CD8-positive, alpha-beta memory T cell (primary cell): ENCODE measurements at places on chromosomes 5 and 9. TPM values are rescaled to one million over a fixed set of nuclear protein-coding genes. Genes with fewer than 3 reads are reported as not detected.

- H3K4me3 ChIP-seq: no peak overlapping the region
- no peaks in the 10 kb centered on the region for H3K4me1 ChIP-seq
- DNase-seq: no peak
- H3K27ac ChIP-seq: no peak overlapping the region
These were observed 8.0 kb downstream of the PTCD2 start for GRCh38 chr5:72328172-72328571.

DNA sequence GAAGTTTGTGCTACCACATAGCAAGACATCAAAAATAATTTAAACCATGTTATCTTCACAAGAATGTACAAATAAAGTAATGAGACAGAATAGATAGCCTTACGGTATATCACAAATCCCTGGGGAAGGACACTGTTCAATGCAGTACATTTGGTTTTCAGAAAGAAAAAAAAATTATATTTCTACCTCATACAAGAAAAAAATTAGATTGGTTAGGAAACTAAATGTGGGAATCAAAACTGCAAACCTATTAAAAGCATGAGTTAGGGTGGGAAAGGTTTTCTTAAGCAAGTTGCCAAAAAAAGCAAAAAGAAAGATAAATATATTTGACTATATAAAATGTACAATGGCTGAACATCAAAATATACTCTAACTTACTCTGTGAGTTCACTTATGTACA lies 201.9 kb upstream of the NREP start:
- H3K4me3 ChIP-seq: no peak overlapping the region
- H3K27ac ChIP-seq: no peak overlapping the region

DNA sequence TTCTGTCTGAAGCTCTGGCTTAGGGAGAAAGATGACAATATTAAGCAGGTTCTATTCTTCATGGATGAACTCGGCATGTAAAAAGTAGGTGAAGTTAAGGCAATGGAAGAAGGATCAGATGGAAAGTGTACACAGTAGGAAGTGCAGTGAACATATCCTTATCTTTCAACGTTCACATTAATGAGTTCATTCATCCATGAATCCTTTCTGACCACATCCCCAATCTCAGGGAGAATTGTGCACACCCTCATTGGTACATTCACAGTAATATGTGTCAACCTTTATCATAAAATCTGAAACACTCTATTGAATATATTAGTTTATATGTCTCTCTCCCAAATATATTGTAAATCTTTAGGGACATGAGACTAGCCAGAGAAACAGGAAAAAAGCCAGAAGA lies 5.5 kb downstream of the GIN1 start:
- H3K27ac ChIP-seq: no peak overlapping the region
- no peak overlapping the region for H3K4me3 ChIP-seq
- H3K36me3 ChIP-seq: no peaks in the 10 kb centered on the region

DNA sequence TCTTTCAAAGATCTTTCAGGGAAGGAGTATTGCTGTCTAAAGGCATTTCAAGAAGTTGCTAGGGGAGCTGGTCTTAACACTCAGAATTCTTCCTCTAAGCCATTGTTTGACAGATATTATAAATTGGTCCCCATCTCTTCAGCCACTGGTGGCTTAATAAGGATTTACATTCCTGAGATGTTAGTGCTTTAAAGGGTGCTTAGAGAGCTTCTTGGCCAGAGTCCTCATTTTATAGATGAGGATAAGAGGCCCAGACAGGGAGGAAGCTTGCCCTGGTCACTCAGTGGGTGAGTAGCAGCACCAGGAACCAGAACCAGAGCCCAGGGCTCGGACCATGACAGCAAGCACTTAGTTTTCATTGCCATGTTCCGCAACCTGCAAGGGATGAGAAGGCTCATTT lies 53.2 kb downstream of the GALNT10 start:
- H3K36me3 ChIP-seq: no peaks in the 10 kb centered on the region
- DNase-seq: no peak

DNA sequence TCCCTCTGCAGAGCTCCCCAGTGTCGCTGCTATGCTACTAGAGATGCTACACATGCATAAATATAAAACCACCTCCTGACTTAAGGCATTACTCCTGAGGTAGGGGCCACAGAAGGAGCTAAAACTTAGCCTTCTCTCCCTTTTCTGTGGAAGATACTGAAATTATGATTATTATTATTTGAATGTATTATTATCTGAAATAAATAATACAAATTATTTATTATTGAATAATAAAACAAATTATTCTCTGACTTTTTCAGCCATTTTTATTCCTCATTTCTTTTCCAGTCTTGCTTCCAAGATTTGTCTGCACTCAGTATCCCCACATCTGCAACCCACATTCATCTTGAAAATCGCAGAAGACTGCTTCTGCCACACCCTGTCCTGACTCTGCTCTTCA lies 414.9 kb upstream of the ACO1 start:
- no peaks in the 10 kb centered on the region for H3K27me3 ChIP-seq
- DNase-seq: no peak
- H3K27ac ChIP-seq: no peak overlapping the region
- H3K4me1 ChIP-seq: no peaks in the 10 kb centered on the region

- H3K4me3 ChIP-seq: no peak overlapping the region
- no peaks in the 10 kb centered on the region for H3K4me1 ChIP-seq
- DNase-seq: no peak
- no peak overlapping the region for H3K27ac ChIP-seq
- no peaks in the 10 kb centered on the region for H3K27me3 ChIP-seq
- H3K36me3 ChIP-seq: no peaks in the 10 kb centered on the region
These were observed 7.7 kb downstream of the FAM219A start for GRCh38 chr9:34450644-34451043.

DNA sequence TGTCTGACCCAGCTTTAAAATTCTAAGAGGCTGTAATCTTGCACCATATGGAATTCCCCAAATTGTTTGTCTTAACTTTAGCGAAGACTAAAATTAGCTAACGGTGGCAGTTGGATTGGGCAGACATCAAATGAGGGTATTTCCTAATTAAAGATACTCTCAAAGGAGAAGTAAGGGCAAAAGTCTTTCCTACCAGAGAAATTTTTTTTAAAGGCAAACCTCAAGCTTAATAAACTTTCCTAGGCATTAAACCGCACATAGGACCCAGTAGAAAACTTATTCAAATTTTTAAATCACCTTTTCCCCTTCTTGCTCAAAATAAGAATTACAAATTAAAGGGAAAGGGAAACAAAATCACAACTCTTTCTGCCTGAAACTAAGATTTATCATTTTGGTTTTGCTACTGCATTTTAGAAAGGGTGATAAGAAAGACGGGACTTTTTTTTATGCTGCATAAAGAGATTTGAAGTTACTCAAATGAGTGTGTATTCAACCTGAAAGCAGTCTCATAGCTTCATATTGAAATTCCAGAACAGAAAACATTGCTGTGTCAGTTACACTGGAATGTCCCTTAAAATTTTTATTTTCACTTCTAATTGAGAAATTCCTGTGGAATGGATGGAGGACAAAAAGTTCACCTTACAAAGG lies 189.1 kb upstream of the PTGER4 start:
- no peaks in the 10 kb centered on the region for H3K36me3 ChIP-seq
- H3K27ac ChIP-seq: no peak overlapping the region
- no peaks in the 10 kb centered on the region for H3K27me3 ChIP-seq
- H3K4me1 ChIP-seq: peaks cover 9% of the 10 kb centered on the region
- DNase-seq: no peak
- H3K4me3 ChIP-seq: no peak overlapping the region

GRCh38 chr9:34675869-34676268 lies 13.4 kb upstream of the CCL27 start:
- no peaks in the 10 kb centered on the region for H3K36me3 ChIP-seq
- no peak overlapping the region for H3K27ac ChIP-seq
- no peaks in the 10 kb centered on the region for H3K4me1 ChIP-seq
- no peak overlapping the region for H3K4me3 ChIP-seq
- no peaks in the 10 kb centered on the region for H3K27me3 ChIP-seq
- no peak for DNase-seq

- H3K27me3 ChIP-seq: no peaks in the 10 kb centered on the region
- peak overlapping the region; percentile 12 for H3K27ac ChIP-seq
- peak; percentile 75 for DNase-seq
- H3K4me3 ChIP-seq: peak overlapping the region; percentile 47
These were observed 17.6 kb downstream of the TRMO start for GRCh38 chr9:97904725-97905124.

DNA sequence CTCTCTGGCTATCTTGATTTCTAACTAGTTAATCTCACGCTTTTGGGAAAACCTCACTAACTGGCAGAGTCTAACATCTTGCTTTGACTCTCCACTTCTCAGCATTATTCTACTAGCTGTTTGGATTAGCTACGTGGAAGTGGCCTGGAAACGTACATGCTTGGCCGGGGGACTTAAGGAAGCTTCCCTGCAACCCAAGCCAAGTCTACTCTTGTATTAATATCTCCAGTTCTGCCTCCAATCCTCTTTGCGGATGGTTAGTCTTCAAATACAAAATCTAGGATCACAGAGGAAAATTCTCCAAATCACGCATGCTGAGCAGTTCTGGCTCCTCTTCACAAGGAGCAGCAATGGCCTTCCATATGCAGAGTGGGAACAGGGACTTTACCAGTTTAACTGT lies 51.8 kb upstream of the RETREG1 start:
- DNase-seq: no peak
- H3K27ac ChIP-seq: no peak overlapping the region
- no peaks in the 10 kb centered on the region for H3K36me3 ChIP-seq
- peaks cover 11% of the 10 kb centered on the region for H3K4me1 ChIP-seq
- H3K4me3 ChIP-seq: no peak overlapping the region

- H3K4me1 ChIP-seq: no peaks in the 10 kb centered on the region
- no peak overlapping the region for H3K4me3 ChIP-seq
- H3K27ac ChIP-seq: no peak overlapping the region
- H3K27me3 ChIP-seq: no peaks in the 10 kb centered on the region
- H3K36me3 ChIP-seq: no peaks in the 10 kb centered on the region
- DNase-seq: no peak
These were observed 348.2 kb downstream of the ZSWIM6 start for GRCh38 chr5:61680247-61680646.

DNA sequence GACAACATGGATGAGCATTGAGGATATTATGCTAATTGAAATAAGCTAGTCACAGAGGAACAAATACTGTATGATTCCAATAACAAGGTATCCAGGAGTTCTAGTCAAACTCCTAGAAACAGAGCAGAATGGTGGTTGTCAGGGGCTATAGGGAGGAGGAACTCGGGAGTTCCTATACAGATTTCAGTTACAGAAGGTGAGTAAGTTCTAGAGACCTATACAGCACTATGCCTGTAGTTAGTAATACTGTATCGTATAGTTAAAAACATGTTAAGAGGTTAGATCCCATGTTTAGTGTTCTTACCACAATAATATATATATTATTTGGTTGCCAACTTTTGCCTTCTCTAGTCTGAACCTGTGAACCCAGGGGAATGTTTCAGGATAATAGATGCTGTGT lies 7.9 kb upstream of the OXCT1 start:
- H3K27me3 ChIP-seq: no peaks in the 10 kb centered on the region
- no peak overlapping the region for H3K4me3 ChIP-seq
- DNase-seq: no peak
- no peaks in the 10 kb centered on the region for H3K4me1 ChIP-seq
- H3K27ac ChIP-seq: no peak overlapping the region

DNA sequence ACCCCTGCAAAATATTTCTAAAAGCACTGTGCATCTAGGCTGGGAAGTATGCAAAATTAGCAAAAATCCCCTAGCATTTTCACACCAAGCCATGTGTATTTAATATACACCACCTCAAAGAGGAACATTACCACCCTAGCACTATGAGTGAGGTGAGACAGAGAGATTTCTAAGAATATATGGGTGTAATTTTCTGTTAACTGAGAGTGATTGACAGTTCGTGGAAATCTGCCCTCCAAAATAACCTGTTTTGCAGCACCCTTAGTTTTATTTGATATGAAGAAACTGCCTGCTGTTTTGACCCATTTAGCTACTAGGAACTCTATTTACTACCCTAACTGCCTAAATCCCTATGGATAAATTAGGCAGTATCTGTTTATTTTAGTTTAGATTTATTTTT lies 64.2 kb upstream of the CDKN2B start:
- no peak for DNase-seq
- no peaks in the 10 kb centered on the region for H3K36me3 ChIP-seq
- no peak overlapping the region for H3K4me3 ChIP-seq
- peaks cover 44% of the 10 kb centered on the region for H3K4me1 ChIP-seq
- no peaks in the 10 kb centered on the region for H3K27me3 ChIP-seq
- H3K27ac ChIP-seq: no peak overlapping the region

GRCh38 chr5:135578685-135579341 lies at the start of gene CXCL14:
TSS of gene CXCL14 (minus strand) at chr5:135578991. CDS start at chr5:135578778, 213 bp downstream.
- H3K36me3 ChIP-seq: no peaks in the 10 kb centered on the region
- no peak for DNase-seq
- H3K4me1 ChIP-seq: no peaks in the 10 kb centered on the region
- no peak within 1 kb of the TSS for H3K27ac ChIP-seq
- no peaks in the 10 kb centered on the region for H3K27me3 ChIP-seq
- H3K4me3 ChIP-seq: no peak within 1 kb of the TSS

GRCh38 chr9:133897675-133898074 lies 94.4 kb downstream of the VAV2 start:
- H3K27ac ChIP-seq: no peak overlapping the region
- H3K27me3 ChIP-seq: no peaks in the 10 kb centered on the region
- DNase-seq: no peak
- H3K36me3 ChIP-seq: no peaks in the 10 kb centered on the region
- no peak overlapping the region for H3K4me3 ChIP-seq

- no peaks in the 10 kb centered on the region for H3K4me1 ChIP-seq
- no peak for DNase-seq
- H3K27ac ChIP-seq: no peak overlapping the region
These were observed 55.5 kb upstream of the FUBP3 start for GRCh38 chr9:130523921-130524320.

GRCh38 chr5:108266242-108266641 lies 115.7 kb downstream of the FBXL17 start:
- no peak overlapping the region for H3K27ac ChIP-seq
- no peak for DNase-seq
- no peaks in the 10 kb centered on the region for H3K36me3 ChIP-seq

- no peak overlapping the region for H3K27ac ChIP-seq
- no peak overlapping the region for H3K4me3 ChIP-seq
- peaks cover 7% of the 10 kb centered on the region for H3K36me3 ChIP-seq
These were observed 23.2 kb downstream of the CDK5RAP2 start for GRCh38 chr9:120556775-120557174.

Gene MEF2C
- polyA plus RNA-seq: not detected

Gene PAXX
- 156 TPM for polyA plus RNA-seq

Gene ZNF658
- 1.1 TPM for polyA plus RNA-seq

Gene SPATA31C1
- polyA plus RNA-seq: not detected

Gene PRRX2
- polyA plus RNA-seq: not detected

Gene DDX4
- not detected for polyA plus RNA-seq

Gene ARL14EPL
- not detected for polyA plus RNA-seq

Gene IER5L
- polyA plus RNA-seq: 0.16 TPM

Gene PLCXD3
- not detected for polyA plus RNA-seq

Gene EGFLAM
- not detected for polyA plus RNA-seq

Gene SPATA31D3
- not detected for polyA plus RNA-seq

Gene SPINK13
- not detected for polyA plus RNA-seq

Gene SLCO4C1
- polyA plus RNA-seq: 1.2 TPM
